H1 (cell line): ENCODE measurements at places on chromosomes 2 and 18. TPM values are rescaled to one million over a fixed set of nuclear protein-coding genes. Genes with fewer than 3 reads are reported as not detected.

DNA sequence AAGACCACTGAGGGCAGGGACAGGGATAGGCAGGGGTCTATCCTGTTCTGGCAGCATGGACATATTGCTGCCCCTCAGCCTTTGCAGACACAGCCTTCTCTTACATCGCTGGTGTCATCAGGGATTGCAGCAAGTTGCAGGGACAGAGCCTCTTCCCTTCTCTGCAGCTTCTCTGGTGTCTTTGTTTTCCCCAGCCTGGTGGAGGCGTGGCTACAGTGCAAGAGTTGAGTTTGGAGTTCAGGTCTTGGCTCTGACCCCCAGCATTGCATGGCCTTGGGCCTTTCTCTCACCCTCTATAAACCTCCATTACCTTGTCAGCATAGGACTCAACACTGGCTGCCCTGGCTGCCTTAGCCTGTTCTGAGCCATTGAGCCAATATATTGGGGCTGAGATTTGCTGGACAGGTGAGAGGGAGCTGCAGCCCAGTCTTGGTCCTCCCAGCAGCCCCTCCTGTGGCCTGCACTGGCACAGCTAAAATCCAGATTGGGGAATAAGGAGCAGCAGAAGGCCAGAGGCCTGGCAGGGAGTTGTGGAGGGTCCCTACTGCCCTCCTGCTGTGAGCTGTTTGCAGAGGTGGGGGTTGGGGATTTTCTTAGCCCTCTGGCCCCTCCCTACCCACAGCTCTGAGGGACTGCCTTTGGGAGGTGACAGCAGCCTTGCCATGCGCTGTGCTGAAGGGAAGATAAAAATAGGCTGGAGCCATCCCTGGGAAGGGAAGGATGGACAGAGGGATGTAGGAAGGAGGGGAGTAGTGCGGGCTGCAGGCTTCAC is 22.8 kb downstream of the EHD3 start:
- no peak overlapping the region for H3K4me3 ChIP-seq
- H3K4me1 ChIP-seq: no peaks in the 10 kb centered on the region
- no peaks in the 10 kb centered on the region for H3K36me3 ChIP-seq

GRCh38 chr2:233443511-233444183 is 89.4 kb downstream of the DGKD start:
- no peak overlapping the region for H3K4me3 ChIP-seq
- no peaks in the 10 kb centered on the region for H3K27me3 ChIP-seq
- H3K4me1 ChIP-seq: no peaks in the 10 kb centered on the region
- no peak for DNase-seq
- H3K36me3 ChIP-seq: no peaks in the 10 kb centered on the region
- H3K27ac ChIP-seq: no peak overlapping the region

- no peaks in the 10 kb centered on the region for H3K27me3 ChIP-seq
- H3K4me3 ChIP-seq: no peak overlapping the region
- H3K4me1 ChIP-seq: no peaks in the 10 kb centered on the region
- no peak overlapping the region for H3K27ac ChIP-seq
- no peaks in the 10 kb centered on the region; the same call in 1 of the 2 replicates for H3K36me3 ChIP-seq
These were observed 705.9 kb upstream of the ZNF804A start for GRCh38 chr2:183892315-183892941.

GRCh38 chr2:70551167-70551566 is 2.5 kb downstream of the TGFA start:
- H3K36me3 ChIP-seq: no peaks in the 10 kb centered on the region
- H3K27ac ChIP-seq: no peak overlapping the region
- no peak overlapping the region for H3K4me3 ChIP-seq
- H3K27me3 ChIP-seq: peaks cover 37% of the 10 kb centered on the region

DNA sequence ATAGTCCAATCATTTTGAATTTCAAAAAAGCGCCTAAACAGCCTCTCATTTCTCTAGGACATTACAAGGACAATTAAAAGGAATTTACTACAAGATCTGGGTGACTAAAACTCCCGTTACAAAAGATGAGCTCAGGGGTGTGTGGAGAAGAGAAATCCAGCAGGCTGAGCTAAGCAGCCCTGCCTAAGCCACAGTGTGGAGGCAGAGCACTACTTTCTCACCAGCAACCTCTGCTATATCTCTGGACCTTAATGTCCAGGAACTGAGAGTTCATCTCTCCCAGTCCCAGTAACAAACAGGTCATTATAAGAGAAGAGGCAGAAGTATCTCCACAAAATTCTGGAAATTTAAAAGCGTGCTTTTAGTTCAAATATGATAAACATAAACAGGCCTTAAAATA is 18.9 kb upstream of the ANKRD62 start:
- H3K4me1 ChIP-seq: no peaks in the 10 kb centered on the region
- H3K4me3 ChIP-seq: no peak overlapping the region
- H3K36me3 ChIP-seq: no peaks in the 10 kb centered on the region
- no peaks in the 10 kb centered on the region for H3K27me3 ChIP-seq
- H3K27ac ChIP-seq: no peak overlapping the region

- H3K4me3 ChIP-seq: no peak overlapping the region
- no peaks in the 10 kb centered on the region for H3K4me1 ChIP-seq
- H3K27me3 ChIP-seq: no peaks in the 10 kb centered on the region
- no peaks in the 10 kb centered on the region for H3K36me3 ChIP-seq
- H3K27ac ChIP-seq: no peak overlapping the region
These were observed 451.4 kb downstream of the TMX3 start for GRCh38 chr18:68263481-68263880.

CHRNA1 gene
- polyA plus RNA-seq: 0.11 and 0.17 TPM in 2 replicates

- peaks cover 4% of the 10 kb centered on the region; the same call in 1 of the 2 replicates for H3K36me3 ChIP-seq
- H3K27ac ChIP-seq: no peak overlapping the region
- H3K4me1 ChIP-seq: no peaks in the 10 kb centered on the region
- no peaks in the 10 kb centered on the region for H3K27me3 ChIP-seq
- no peak overlapping the region for H3K4me3 ChIP-seq
These were observed 9.5 kb upstream of the CNNM3 start for GRCh38 chr2:96806468-96807126.

DPYSL5 gene
- polyA plus RNA-seq: 11.9 and 14.1 TPM in 2 replicates

NCKAP5 gene
- 0.13 and 0.27 TPM in 2 replicates for polyA plus RNA-seq
